ENCODE measurements at places on chromosomes 1 and 21. TPM values are rescaled to one million over a fixed set of nuclear protein-coding genes. Genes with fewer than 3 reads are reported as not detected.

The MCOLN2 gene
- total RNA-seq, result 6.1 TPM

GRCh38 chr1:61869691-61870109, 127.4 kb downstream of the PATJ start:
- H3K4me3 ChIP-seq, result no peak overlapping the region
- no peaks in the 10 kb centered on the region for H3K36me3 ChIP-seq
- no peak for DNase-seq
- H3K27ac ChIP-seq, result no peak overlapping the region

- no peak overlapping the region for H3K4me3 ChIP-seq
- H3K27ac ChIP-seq, result no peak overlapping the region
- no peak for DNase-seq
- peaks cover 5% of the 10 kb centered on the region for H3K36me3 ChIP-seq
Observed at GRCh38 chr21:45993210-45994085, 11.9 kb downstream of the COL6A1 start.

DNA sequence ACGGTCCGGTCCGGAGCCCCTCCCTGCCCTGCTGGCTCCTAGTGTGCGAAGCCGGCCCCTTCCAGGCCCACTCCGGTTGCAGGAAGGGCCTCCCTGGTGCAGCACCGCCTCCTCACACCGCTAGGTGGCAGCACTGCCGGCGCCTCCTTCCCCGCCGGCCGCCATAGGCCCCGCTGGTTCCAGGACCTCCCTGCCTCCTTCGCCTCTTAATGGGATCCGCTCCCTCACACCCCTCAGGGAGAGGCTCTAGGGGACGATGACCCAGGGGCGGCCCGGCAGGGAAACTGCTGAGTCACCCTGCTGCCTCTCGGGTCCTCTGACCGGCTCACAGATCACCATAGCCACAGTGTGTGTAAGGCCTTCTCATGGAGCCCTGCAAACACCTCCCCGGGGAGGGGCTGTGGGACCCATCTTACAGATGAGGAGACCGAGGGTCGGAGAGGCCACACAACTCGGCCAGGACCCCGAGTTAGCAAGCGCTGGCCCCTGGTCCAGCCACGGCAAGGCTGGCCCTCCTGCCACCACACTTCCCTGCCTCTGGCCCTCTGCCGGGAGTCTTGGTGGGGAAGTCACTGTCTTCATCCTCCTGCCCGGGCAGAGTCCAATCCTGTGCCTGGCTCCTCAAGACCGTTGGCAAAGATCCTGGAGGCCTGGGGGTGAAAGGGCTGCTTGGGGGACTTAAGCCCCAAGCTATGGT, 1.6 kb upstream of the AJAP1 start:
- peaks cover 45% of the 10 kb centered on the region for H3K27me3 ChIP-seq
- DNase-seq, result no peak
- H3K27ac ChIP-seq, result no peak overlapping the region
- H3K4me1 ChIP-seq, result peaks cover 26% of the 10 kb centered on the region
- H3K36me3 ChIP-seq, result no peaks in the 10 kb centered on the region

DNA sequence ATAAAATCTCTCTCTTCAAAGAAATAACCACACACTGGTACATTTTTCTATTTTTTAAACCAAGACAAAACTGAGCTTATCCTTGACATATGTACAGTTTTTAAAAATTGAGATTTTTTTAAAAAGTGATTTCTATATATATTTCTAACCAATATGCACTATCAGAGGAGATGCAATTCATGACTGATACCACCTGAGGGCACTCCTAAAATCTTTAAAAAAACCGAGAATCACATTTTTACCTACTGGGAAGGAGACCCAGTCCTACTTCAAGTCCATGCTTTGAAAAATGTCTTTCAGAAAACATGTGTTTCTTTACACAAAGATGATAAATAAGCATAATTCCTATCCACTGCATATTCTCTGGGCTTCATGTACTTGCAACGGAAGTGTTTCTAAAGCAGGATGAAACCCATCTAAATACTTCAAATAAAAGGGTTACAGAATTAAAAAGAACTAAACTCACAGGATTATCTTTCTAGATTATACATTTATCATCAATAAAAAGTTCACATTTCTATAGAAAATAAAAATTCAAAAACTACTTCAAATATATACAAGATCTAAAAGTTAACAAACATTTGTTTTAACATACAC, 98.6 kb downstream of the ENAH start:
- H3K27ac ChIP-seq, result no peak overlapping the region
- no peak for DNase-seq
- no peaks in the 10 kb centered on the region for H3K36me3 ChIP-seq
- H3K4me1 ChIP-seq, result no peaks in the 10 kb centered on the region
- no peak overlapping the region for H3K4me3 ChIP-seq

GRCh38 chr1:29389533-29390041, 153.3 kb downstream of the PTPRU start:
- H3K36me3 ChIP-seq, result no peaks in the 10 kb centered on the region
- H3K27ac ChIP-seq, result no peak overlapping the region
- H3K27me3 ChIP-seq, result no peaks in the 10 kb centered on the region

DNA sequence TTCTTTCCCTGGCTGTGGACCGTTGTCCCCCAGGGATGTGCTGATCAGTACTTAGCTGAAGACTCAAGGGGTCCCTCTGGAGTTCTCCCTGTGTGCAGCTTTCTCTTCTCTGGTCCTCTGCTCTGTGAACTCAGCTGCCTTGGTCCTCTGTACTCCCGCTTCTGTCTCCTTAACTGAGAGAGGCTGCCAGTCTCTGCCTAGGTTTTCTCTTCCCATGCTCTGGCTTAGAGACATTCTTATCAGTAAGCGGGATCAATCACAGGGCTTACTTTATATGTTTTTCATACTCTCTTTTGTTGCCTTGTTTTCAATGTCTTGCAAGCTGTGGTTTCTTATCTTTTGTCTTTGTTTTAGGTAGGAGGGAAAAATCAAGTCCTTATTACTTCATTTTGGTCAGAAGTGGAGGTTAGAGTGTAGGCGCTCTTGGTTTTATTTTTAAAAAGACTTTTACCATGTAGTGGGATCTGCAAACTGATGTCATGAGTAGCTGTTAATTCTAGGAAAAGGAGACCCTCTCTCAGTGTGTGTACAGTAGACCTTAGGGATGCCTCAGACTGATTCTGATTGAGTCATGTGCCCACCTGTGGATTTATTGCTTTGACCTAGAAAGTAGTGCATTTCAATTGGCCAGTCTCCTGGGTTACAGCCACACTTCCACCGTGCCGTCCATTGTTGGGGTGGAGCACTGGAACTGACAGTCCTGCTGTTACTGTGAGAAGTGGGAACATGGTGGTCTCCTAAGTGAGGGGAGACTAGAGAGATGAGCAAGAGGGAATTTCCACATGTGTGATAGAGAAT, 46.6 kb downstream of the TTC3 start:
- H3K27ac ChIP-seq, result no peak overlapping the region
- DNase-seq, result no peak
- no peaks in the 10 kb centered on the region for H3K36me3 ChIP-seq
- H3K27me3 ChIP-seq, result no peaks in the 10 kb centered on the region
- no peak overlapping the region for H3K4me3 ChIP-seq
- no peaks in the 10 kb centered on the region for H3K4me1 ChIP-seq

DNA sequence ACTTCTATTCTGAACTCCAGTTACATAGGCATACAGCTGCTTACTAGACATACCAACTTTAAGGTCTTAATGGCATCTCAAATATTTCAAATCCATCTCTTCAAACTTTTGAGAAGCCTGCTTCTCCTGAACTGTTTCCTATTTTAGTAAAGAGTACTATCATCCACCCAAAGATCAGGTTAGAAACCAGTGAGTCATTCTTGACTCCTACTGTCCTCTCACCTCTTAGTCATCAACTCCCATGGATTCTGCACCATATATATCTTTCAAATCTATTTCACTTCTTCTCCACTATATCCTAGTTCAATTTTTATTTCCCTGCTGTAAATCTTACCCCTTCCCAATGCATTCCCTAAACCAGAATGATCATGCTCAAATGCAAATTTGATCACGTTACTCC, 18.1 kb upstream of the BEND5 start:
- no peaks in the 10 kb centered on the region for H3K36me3 ChIP-seq
- no peak for DNase-seq
- H3K27ac ChIP-seq, result no peak overlapping the region
- no peak overlapping the region for H3K4me3 ChIP-seq
- no peaks in the 10 kb centered on the region for H3K4me1 ChIP-seq
- H3K27me3 ChIP-seq, result no peaks in the 10 kb centered on the region

DNA sequence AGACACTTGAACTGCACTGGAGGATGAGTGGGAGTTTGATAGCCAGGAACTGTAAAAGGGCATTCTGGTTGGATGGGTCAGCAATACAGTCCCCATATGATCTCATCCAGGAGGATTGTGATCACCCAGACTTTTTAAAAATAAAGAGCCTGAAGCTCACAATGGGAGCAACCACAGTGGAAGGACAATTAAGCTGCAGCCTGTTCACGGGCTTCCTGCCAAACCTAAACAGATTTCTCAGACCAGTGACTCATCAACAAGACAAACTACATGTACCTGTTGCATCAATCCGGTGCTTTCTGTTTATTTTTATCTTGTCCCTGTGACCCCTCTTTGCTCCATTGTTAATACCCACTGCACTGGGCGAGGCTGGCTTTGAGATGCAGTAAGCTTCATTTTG, 52.3 kb downstream of the PAPPA2 start:
- no peak for DNase-seq
- no peaks in the 10 kb centered on the region for H3K36me3 ChIP-seq
- H3K4me3 ChIP-seq, result no peak overlapping the region
- no peak overlapping the region for H3K27ac ChIP-seq
- H3K27me3 ChIP-seq, result no peaks in the 10 kb centered on the region

DNA sequence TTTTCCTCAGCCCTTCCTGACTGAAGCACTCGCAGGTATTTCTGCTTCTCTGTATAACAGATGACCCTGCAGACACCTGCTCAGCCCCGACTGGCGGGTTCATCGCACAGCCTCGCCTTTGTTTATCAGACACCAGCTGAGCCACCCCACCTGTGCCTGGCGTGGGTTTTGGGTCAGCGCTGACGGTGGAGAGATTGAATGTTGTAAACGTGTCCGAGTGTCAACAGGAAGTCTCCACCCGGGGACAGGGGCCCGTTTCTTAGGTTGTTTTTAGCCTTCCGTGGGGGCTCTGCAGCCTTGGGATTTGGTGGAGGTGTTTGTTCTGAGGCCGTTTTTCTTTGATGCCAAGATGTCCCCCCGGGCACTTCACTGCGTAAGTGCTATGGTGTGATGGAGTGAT, 60.1 kb downstream of the COL18A1 start:
- H3K4me1 ChIP-seq, result no peaks in the 10 kb centered on the region
- H3K27me3 ChIP-seq, result no peaks in the 10 kb centered on the region
- H3K4me3 ChIP-seq, result no peak overlapping the region
- peaks cover 18% of the 10 kb centered on the region for H3K36me3 ChIP-seq
- no peak overlapping the region for H3K27ac ChIP-seq

DNA sequence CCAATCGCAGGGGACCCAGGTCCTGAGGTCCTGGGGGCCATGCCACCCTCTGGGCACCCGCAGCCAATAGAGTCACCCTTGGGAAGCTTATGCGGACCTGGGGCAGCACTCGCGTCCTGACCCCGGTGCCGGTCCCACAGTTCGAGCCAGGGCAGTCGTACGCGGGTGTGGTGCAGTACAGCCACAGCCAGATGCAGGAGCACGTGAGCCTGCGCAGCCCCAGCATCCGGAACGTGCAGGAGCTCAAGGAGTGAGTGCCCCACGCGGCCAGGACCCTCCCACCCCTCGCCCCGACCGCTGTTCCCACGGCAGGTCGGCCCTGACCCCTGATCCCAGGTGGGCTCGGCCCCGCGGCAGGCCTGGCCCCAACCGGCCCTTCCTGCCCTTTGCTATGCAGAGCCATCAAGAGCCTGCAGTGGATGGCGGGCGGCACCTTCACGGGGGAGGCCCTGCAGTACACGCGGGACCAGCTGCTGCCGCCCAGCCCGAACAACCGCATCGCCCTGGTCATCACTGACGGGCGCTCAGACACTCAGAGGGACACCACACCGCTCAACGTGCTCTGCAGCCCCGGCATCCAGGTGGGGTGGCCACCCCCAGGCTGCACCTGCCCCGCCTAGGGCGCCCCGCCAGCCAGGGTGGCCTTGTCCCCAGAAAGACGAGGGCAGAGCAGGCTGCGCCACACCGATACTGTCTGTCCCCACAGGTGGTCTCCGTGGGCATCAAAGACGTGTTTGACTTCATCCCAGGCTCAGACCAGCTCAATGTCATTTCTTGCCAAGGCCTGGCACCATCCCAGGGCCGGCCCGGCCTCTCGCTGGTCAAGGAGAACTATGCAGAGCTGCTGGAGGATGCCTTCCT, 20.5 kb downstream of the COL6A1 start:
- H3K36me3 ChIP-seq, result peaks cover 60% of the 10 kb centered on the region
- DNase-seq, result no peak
- no peak overlapping the region for H3K27ac ChIP-seq
- no peak overlapping the region for H3K4me3 ChIP-seq

DNA sequence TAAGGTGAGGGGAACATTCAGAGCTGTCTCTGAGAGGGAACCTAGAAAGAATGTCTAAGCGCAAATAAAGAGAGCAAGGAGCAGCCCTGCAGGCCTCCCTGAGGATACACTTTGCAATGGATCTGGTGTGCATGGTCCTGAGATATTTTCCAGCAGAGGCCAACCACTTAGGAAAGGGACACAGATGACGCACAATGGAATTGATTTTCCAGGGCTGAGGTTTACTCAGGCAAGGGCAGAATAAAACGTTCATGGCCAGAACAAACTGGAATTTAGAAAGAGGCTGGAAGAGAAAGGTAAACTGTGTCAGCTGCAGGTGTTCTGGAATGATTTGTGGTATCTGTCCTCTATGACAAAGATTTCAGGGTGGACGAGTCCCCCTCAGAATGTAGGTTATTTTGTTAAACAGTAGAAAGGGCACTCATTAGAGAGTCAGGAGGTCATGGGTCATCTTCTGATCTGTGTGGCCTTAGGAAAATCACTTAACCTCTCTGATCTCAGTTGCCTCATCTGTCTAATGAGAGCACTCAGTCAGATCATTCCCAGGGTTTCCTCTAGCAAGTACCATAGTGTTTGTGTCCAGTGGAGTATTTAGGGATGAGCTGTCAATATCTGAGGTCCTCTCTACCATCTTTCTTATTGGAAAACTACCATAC, 61.8 kb upstream of the PGBD5 start:
- no peaks in the 10 kb centered on the region for H3K36me3 ChIP-seq
- no peaks in the 10 kb centered on the region for H3K4me1 ChIP-seq
- no peaks in the 10 kb centered on the region for H3K27me3 ChIP-seq
- DNase-seq, result no peak

DNA sequence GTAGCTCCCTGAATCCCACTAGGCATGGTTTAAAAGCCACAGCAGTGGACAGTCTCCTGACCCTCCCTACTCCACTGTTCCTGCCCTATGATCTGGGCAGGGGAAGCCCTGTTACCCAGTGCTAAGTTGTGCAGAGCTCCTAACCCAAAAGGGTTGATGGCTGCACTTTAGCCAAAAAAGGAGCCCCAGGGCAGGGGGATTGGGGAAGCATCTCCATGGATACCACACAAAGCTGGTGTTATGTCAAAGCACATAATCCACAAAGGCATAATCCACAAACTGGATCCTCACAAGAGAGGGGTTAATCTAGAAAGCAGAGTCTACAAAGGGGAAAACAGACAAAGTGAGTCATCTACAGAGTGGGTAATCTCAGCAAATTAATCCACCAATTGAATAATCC, 5.7 kb downstream of the RSPO1 start:
- H3K27me3 ChIP-seq, result peaks cover 41% of the 10 kb centered on the region
- no peak overlapping the region for H3K4me3 ChIP-seq
- no peak for DNase-seq
- H3K27ac ChIP-seq, result no peak overlapping the region
- H3K36me3 ChIP-seq, result no peaks in the 10 kb centered on the region
